AG09319 (cell line): ENCODE measurements at places on chromosomes 11 and 22.

- no peak for DNase-seq
These were observed 10.3 kb upstream of the POLD3 start for GRCh38 chr11:74581954-74582547.

- no peak for DNase-seq
These were observed 169.0 kb downstream of the AASDHPPT start for GRCh38 chr11:106246495-106246894.

GRCh38 chr11:86559311-86559945 is 113.0 kb downstream of the ME3 start:
- DNase-seq: peak; percentile 16

GRCh38 chr11:72589802-72590761 is 84.1 kb downstream of the PDE2A start:
- no peak for DNase-seq

DNA sequence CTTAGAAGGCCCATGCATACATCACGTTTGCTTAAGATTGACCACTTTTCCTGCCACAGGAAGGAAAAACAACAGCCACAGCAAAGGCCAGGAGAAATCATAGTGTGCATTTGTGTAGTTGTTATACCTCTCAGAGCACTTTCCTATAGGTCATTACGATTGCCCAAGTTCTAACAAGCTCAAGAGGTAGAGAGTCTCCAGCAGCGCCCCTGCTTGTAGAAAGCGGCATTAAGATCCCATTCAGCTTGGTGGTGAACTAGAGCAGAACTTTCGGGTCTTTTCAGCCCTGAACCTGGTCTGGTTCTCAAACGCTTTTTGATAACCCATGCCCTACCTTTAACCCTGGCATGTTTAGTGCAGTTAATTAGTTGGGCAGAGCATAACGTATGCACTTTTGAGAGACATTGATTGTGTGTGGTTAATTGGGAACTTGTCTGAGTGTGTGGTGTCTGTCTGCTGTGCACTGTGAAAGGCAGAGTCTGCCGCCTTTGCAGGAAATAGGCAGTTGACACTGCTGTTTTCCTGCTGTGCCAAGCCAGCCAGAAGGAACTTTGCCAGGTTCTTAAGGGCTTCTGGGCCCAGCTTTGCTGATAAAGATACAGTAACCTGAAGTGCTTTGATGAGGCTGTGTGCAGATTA is 109.9 kb upstream of the CLMP start:
- DNase-seq: no peak

- no peak for DNase-seq
These were observed 31.0 kb downstream of the MED17 start for GRCh38 chr11:93814966-93815633.

DNA sequence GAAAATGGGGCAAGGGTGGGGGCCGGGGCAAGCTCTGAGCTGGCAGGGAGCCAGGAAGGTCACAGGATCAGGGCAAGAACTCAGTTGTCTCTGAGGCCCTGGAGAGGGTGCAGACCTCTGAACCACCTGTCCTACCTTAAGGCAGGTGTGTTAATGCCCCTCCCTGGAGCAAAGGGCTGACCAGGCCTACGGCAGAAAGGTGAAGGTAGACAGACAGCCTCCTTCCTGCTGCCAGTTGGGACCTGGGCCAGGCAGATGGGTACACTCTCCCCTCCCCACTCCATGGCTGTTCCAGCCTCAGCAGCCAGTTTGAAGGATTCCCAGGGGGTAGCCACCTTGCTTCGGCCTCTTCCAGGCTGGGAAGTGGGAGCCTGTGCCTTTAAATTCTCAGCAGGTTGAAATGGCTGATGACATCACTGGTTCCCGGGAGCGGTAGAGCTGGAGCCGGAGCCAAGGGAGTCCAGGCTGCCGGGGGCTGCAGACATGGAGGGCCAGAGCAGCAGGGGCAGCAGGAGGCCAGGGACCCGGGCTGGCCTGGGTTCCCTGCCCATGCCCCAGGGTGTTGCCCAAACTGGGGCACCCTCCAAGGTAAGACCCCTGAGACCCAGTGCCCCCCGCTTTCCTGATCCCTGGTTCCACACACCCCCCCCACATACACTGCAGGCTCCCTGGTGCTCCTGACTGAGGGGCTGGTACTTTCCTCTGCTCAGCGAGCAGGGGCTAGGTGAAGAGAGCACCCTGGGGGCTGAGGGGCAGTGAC is at the start of gene INPP5J:
Gene INPP5J (plus strand): TSS at position 435 of the 760 bp plus-strand sequence. CDS start 49 bp downstream, at position 484.
- DNase-seq: no peak

GRCh38 chr22:47629273-47629711 is 866.8 kb downstream of the TBC1D22A start:
- DNase-seq: no peak

DNA sequence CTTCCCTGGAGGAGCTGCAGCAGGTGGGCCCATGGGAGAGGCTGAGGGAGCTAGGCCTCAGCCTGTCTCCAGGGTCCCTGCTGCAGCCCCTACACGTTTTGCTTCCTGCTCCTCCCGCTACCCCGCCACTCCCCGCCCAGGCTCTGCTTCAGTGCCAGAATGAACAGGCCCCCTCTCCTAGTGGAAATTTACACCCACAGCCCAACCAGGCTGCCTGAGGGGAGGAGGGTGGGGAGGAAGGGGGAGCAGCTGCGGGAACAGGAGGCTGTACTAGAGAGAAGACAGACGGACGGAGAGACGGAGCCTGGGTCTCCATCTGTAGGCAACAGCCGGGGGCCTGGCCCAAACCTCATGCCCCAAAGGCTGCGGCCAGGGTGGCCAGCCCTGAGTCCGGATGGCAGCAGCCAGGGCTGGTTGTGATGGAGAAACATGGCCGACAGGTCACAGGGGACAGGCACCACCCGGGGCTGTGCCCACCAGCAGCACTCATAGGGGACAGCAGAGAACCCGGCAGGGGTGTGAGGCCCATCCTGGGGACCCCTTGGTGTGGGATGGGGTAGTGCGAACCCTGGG is 20.6 kb downstream of the FLRT1 start:
- no peak for DNase-seq

GRCh38 chr22:36433318-36434231 is 45.8 kb upstream of the MYH9 start:
- DNase-seq: no peak

DNA sequence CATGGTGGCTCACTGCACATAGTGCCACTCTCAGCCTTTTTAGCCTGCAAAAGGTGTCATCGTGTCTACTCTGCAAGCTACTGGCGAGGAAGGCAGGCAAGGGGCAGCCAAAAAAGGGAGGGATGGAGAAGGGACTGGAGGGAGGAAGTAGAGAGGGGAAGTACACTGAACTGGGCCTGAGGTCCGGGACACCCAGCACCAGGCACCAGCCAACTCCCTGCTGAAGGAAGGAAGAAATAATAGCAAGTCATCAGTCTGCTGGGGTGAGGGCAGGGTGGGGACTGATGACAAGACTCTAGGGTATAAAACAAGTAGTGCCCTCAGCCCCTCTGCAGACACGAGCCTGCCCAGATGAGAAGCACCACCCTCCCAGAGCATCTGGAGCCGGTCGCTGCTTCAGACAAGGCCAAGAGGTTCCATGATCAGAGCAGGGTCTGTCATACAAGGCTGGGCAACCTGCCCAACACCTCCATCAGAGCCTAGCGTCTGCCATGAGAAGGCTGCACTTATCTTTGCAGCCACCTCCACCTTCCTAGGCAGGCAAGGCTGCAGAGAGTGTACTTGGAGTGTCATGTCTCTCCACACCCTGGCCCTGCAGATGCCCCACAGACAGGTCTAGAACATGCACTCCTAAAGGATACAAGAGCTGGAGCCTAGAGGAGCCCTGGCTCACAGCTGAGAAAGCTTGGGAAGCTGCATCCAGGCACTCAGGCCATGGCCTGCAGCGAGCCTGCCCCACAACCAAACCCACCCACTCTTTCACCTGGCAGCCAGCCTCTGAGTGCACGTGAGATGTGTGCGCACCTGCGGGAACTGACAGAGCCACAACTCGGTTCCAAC is 9.0 kb upstream of the COMT start:
- DNase-seq: no peak

- no peak for DNase-seq
These were observed 5.4 kb downstream of the POU2AF2 start for GRCh38 chr11:111250936-111251335.

GRCh38 chr11:73716153-73717056 is 44.5 kb downstream of the RAB6A start:
- DNase-seq: no peak

DNA sequence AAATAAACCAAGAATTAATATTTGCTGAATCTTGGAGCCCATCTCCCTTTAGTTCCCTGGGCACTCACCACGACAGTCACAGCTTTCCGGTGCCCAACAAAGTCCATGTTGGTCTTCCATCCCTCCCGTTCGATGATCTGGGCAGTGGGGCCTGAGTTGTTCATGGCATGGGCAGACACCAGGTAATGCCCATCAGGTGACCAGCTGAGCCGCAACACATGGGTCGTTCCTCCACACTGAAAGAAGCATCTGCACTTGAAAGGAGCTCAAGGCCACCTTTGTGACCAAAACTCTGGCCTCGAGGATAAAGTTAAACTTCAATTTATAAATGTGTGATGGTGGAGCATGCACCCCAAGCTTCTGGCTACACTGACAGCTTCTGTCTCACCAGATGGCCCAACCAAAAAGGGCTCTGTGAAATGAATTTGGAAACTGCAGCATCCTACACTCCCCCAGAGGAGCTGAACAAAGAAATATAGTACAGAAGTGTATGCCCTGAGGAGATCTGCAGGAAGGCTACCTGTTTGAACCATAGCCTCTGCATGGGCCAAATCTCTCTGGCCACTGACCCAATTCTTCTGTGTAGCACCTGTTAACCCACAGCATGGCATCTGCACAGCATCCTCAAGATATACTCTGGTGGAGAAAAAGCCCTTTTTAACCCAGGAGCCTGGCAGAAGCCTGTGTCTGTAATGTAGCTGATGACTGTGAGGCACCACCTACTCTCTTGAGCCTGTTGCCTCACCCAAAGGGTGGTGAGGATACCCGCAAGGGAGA is 37.1 kb downstream of the HIRA start:
- DNase-seq: no peak

GRCh38 chr11:34510673-34511072 is 2.9 kb downstream of the ELF5 start:
- DNase-seq: no peak

GRCh38 chr11:46918788-46919513 is 601 bp upstream of the LRP4 start:
- no peak for DNase-seq

DNA sequence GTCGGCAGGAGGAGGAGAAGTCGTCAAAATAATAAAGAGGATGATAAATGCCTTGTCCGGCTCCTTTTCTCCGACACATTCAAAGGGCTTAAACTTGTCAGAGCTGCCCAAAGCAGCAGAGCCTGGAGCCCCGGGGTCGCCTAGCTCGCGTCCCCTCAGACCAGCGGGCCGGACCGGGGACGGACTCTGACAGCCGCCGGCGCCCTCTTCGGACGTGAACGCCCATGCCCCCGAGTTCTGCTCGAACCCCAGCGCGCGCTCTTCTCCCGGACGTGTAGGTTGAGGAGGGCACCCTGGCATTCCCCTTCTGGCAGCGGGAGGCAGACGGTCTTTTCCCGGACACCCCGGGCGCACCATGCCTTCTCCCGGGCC is 999 bp downstream of the FGF3 start:
- DNase-seq: no peak

- no peak for DNase-seq
These were observed 41.3 kb downstream of the EIF4ENIF1 start for GRCh38 chr22:31448382-31448781.

DNA sequence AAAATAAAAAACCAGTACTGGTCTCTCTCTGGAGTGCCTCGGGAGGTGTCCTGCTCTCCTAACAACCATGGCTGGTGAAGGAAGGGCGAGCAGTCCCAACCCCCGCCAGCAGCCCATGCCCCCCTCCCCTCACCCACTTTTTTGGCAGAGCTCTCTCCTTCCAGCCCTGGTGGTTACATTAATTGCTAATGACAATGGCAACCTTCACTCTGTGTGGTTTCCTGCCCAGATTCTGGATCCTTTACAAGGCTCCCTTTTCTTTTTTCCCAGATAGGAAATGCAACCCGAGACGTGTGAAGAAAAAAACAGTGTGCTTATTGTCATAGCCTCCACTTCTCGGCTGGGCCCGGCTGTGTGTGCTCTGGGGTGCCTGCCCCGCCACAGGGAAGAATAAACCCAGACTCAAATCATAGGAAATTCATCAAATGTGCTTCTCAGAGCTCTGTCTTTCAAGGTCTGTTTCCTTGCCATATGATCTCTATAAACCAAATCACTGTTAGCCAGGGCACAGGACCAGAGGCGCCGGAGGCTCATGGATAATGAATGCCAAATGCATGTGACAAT is 513.0 kb downstream of the SOX6 start:
- no peak for DNase-seq

DNA sequence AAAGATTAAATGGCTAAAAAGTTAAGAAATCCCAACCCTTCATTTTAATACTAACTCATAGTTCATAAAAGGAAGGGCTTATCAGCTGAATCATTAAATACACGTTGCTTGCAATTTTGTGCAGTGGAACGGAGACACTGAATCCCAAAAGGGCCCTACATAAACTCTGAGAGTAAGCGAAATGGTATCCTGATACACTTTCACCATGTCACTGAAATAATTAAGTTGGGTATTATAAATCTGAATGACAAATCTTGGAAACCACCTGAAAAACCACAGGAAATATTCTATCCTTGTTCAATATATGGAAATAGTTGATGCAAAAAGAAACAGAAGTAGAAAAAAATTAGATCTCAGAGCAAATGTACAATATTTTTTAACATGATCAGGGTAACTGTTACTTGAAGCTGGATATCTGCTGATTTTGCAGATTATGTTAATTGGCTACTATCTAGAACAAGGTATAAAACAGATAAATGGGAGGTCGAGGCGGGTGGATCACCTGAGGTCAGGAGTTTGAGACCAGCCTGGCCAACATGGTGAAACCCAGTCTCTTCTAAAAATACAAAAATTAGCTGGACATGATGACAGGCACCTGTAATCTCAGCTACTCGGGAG is 55.1 kb downstream of the MAML2 start:
- no peak for DNase-seq

DNA sequence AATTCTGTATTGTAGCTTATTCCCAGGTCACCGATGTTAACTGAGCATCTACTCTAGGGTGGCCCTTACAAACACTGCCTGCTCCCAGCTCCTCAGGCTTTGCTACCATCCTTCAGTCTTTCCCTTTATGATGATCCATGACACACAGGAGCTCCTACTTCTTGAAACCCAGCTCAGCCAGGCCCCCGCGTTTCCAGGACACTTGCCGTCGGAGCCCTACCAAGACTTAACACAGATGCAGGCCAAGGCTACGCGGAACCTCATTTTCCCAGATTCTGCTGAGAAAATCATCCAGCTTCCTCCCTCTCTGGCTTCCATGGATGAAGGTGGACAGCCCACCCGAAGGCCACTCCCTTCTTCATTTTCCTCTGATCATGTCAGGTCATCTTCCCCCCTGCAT is 18.6 kb downstream of the IGSF9B start:
- no peak for DNase-seq

DNA sequence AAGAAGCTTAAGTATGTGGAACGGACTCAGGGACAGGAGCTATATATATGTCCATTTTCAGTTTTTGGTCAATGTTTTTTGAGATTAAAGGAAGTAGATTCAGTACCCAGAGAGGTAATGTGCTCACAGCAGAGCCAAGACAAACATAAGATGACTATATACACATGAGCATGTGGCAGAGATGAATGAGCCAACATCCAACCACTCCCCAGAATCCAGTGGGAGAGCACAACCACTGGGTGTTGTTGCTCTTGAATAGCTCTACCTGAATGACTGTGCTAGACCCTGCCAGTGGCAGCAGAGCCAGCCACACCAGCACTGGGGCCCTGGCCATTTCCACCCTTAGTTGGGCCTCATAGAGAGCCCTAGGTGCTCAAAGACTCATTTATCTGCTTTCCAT is 10.7 kb upstream of the SYTL2 start:
- no peak for DNase-seq
